ENCODE measurements at places on chromosomes 5 and 9.

DNA sequence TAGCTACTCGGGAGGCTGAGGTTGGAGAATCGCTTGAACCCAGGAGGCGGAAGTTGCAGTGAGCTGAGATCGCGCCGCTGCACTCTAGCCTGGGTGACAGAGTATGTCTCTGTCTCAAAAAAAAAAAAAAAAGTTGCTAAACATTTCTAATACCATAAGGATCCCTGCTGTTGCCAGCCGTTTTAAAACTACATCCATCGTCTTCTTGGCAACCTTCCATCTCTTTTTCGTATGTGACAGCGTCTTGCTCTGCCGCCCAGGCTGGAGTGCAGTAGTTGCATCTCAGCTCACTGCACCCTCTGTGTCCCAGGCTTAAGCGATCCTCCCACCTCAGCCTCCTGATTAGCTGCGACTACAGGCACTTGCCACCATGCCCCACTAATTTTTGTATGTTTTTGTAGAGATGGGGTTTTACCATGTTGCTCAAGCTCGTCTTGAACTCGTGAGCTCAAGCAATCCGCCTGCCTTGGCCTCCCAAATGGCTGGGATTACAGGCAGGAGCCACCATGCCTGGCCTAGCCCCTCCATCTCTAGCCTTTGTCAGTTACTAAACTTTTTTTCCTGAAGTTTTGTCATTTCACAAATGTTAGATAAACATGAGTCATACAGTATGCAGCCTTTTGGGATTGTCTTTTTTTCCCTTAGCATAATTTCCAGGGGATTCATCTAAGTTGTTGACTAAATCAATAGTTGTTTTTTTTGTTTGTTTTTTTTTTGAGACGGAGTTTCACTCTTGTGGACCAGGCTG is 13.5 kb downstream of the NSD1 start:
- no peak for DNase-seq

DNA sequence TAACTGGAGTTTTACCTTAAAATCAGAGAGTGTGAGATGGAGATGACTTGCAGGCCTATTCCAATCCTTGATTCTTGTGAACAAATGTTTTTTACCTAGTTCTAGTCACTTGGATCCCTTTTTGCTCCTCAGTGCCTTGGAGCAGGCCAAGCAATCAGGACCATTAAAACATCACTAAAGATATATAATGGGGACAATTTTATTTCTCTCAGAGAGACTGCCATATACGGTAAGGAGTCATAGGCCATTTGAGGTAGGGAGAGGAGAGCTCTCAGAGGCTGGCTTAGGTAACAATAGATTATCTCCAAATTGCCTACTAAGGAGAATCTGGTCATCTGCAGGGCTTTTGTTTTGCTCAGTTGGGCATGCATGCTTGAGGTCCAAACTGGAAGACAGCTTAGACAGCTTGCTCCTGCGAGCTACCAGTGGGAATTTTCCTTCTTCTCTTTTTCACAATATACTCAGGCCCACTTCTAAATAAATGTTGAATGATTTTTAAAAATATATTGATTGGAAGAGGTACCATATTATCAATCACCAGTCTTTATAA is 44.0 kb downstream of the FREM1 start:
- DNase-seq = no peak

GRCh38 chr5:23612701-23613100 is 105.3 kb downstream of the PRDM9 start:
- no peak for DNase-seq

DNA sequence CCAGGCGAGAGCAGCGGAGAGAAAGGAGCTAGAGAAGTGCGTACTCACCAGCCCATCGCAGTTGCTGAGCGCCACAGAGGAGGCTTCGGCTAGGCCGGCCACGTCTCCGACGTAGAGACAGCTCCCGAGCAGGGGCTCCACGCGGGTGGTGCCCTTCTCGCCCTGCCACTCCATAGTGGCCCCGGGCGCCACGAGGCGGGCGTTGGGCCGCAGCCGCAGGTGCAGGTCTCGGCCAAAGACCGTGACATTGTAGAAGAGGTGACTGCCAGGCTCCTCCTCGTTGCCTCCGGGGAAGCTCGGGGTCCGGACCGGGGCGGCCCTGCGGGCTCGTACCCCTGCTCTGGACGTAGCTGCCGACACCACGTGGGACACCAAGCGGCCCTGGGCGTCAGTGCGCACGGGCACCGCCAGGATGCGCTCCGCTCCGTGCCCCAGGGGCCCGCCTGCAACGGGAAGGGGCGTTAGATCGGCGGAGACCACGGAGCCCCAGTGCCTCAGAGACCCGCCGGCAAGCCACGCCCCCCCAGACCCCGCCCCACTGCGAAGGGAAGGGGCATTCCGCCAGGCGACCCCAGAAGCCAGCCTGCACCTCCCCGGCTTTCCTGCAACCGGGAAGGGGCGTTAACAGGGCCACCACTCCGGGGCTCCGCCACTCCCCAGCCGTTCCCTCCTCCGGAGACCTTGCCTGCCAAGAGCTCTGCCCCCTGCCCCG is 1.4 kb downstream of the ADAMTS2 start:
- no peak for DNase-seq

DNA sequence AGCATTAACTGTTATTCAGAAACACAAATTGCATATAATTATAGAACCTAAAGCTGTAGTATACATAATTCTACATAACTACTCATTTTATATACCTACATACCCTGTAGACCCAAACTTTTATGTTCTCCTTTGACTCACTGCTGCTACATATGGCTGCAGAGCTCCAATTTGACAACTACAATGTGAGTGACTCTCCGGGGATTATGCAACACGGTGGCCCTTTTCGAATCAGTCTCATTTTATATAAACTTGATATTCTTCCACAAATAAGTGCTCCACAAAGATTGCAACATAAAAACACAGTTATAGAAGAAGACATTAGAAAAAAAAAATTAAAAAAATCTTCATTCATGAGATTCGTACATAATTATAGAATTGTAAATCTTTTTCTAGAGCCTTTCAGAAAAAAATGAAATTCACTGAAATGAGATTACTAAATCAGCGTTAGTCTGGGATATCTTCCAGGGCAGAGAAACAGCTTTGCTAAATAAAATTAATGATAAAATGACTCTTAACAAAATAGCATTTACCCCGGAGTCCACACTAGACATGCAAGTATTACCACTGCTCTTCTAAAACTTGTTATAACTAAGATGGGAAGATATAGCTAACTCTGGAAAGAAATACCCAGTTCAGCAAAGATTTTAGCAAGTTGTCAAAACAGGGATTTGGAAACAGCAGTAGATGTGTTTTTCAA is 52.6 kb downstream of the SRFBP1 start:
- DNase-seq = no peak

GRCh38 chr9:128254855-128255759 is 20.7 kb downstream of the GOLGA2 start:
- DNase-seq = peak; percentile 24

- DNase-seq = no peak
These were observed 54.4 kb upstream of the RUFY1 start for GRCh38 chr5:179495906-179496455.

DNA sequence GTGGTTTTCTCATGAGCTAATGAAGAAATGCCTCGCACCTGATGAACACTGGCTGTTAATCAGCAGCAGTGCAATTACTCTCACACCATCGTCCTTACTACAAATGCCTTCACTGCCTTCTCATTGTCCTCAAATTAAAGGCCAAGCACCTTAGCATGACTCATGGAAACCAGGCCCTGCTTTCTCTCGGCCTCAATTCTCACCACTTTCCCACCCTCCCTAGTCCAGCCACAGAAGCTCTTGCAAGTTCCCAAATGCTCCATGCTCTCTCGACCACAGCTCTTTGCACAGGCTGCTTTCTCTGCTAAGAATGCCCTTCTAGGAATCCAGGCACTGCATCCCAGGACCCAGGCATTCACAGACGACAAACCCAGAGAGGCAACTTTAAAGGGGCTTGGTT is 94.6 kb upstream of the KLF4 start:
- DNase-seq = no peak

- peak; percentile 12 for DNase-seq
These were observed 41.3 kb downstream of the UGCG start for GRCh38 chr9:111937781-111938426.

GRCh38 chr9:99490729-99491128 is 268.6 kb downstream of the SEC61B start:
- no peak for DNase-seq

DNA sequence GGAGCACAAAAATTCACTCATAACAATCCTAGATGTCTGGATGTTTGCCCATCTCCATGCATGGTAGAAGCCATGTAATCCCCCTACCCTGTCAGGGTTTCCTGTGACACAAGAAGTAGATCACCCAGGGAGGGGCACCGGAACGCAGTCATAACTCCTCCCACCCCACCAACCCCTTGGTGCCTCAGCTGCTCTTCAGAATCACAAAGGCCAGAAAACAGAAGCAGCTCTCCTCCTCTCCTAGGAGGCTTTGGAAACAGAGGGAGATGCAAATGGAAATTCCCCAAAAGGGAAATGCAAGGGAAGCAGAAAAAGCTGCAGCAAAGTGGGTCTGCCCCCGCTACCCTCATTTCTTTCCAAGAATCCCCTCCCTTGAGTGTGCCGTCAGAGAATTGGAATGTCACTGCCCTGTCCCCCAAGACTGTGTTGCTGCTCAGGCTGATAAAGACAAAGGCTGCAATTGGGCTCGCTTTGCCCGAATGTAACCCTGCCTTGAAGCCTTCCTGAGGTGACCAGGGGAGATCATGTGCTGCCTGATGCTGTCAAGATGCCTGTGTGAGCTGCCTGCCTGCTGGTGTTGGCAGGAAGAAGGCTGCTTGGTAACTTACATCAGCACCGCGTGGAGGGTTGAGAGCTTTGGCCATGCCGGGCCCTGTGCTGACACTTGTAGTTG is 65.5 kb upstream of the ABCA1 start:
- no peak for DNase-seq

GRCh38 chr9:129542741-129543140 is 78.2 kb downstream of the C9orf50 start:
- DNase-seq = no peak

DNA sequence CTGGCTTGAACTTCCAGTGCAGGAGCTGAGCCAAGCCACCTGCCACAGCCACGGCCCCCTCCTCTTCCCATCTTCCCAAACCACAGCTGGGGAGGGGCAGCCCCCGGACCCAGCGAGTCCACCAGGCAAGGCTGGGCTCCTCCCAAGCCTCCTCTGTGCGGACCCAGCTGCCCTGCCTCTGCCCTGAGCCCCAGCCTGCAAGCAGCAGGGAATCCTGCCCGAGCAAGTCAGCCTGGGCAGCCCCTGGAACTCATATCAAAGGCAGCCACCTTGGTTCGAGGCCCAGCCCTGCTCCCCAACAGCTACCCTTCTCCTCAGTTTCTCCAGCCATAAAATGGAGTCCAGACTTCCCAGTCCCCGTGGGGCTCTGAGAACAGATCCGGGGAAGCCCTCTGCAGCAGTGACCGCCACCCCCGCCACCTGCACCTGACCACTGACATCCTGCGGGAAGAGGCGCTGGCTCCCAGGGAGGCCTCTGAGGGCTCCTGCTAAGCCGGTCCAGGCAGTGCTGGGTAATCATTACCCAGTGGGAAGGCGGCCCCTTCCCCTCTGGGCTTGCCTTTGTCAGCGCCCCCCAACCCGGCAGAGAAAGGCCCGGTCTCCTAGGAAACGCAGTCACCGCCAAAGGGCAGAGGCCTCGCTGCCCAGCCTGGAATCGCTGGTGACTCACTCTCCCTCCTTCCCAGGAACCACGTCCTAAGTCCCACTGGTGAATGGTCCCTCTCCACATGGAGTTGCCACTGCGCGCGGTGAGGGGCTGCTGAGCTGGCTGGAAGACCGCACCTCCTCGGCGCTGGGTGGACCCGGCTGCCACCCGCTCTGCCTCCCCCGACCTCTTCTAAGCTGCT is 1.5 kb downstream of the VAV2 start:
- no peak for DNase-seq

DNA sequence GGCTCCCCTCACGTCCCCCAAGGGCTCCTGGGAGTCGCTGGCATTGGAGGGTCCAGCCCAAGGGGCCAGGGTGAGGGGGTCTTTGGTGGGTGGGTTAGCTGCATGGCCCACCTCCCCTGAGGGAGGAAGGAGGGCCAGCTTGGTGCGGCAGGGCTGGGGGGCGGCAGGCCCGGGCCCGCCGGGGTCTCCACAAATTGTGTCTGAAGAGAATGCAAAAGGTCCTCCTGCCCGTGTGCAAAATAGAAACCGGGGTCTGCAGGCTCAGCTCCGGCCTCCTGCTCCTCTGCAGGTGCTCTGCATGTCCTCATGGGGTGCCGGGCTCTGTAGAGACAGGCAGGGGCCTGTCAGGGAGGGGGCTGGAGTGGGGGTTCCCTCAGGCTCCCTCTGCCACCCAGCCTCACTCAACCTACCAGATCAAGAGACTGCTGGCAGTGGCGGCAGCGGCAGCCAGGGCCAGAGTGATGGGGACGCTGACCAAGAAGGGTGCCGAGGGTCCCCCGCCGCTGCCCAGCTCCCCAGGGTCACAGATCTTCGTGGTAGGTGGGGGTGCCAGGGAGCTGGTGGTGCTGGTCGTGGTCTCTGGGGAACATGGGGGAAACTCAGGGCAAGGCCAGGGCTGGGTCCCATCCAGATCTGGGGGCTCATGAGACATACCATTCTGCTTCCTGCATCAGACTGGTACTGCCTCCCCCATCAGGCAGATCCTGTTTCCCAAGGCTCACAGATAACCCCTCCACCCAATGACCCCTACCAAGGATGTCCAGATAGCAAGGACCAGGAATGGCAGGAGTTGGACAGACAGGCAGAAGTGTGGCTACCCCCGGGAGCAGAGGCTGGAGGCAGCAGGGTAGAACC is 29.2 kb upstream of the ENHO start:
- DNase-seq = no peak

DNA sequence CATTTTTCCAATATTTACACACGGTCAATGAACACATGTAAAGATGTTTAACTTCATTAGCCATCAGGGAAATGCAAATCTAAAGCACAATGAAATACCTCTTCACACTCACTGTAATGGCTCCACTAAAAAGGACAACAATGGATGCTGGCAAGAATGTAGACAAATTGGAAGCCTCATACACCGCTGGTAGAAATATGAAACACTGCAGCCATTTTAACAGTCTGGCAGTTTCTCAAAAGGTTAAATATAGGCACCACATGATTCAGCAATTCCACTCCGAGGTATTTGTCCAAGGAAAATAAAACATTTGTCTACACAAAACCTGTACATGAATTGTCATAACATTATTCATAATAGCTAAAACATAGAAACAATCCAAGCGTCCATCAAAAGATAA is 20.0 kb downstream of the RNF145 start:
- no peak for DNase-seq

Measured in T follicular helper cell (primary cell).